Fibroblast of lung (primary cell): ENCODE measurements at places on chromosomes 2 and 18. TPM values are rescaled to one million over a fixed set of nuclear protein-coding genes. Genes with fewer than 3 reads are reported as not detected.

SLC5A7 gene
- not detected in 2 replicates for total RNA-seq

CROCC2 gene
- 0.33 and 0.51 TPM in 2 replicates for total RNA-seq

UGT1A6 gene
- not detected in 2 replicates for total RNA-seq

HTR2B gene
- 31.1 and 92.5 TPM in 2 replicates for total RNA-seq

SERPINB10 gene
- total RNA-seq = not detected in 2 replicates

DES gene
- 34.7 and 69.3 TPM in 2 replicates for total RNA-seq

EMILIN1 gene
- 187 and 251 TPM in 2 replicates for total RNA-seq

PROC gene
- total RNA-seq = not detected in 2 replicates

CELF4 gene
- 0.17 TPM in 1 of 2 replicates, not detected in the other for total RNA-seq

C2orf66 gene
- total RNA-seq = 0.17 and 0.26 TPM in 2 replicates

ANXA4 gene
- total RNA-seq = 106 and 114 TPM in 2 replicates

CTAGE1 gene
- under 0.01 TPM in 1 of 2 replicates, not detected in the other for total RNA-seq

CAPN14 gene
- total RNA-seq = under 0.01 and 0.17 TPM in 2 replicates

ACMSD gene
- total RNA-seq = not detected in 2 replicates

GPC1 gene
- 67.8 and 218 TPM in 2 replicates for total RNA-seq

KCNIP3 gene
- total RNA-seq = 1.5 and 1.7 TPM in 2 replicates

SELENOI gene
- total RNA-seq = 13.1 and 18.8 TPM in 2 replicates

ERMN gene
- total RNA-seq = 0.17 TPM in 1 of 2 replicates, not detected in the other

FAM117B gene
- 1.8 and 2.8 TPM in 2 replicates for total RNA-seq

HOXD13 gene
- not detected in 2 replicates for total RNA-seq

MC2R gene
- not detected in 2 replicates for total RNA-seq

GTF2A1L gene
- 3.3 and 3.5 TPM in 2 replicates for total RNA-seq

FOXD4L1 gene
- 0.17 and 0.26 TPM in 2 replicates for total RNA-seq

GNAL gene
- 0.50 and 0.77 TPM in 2 replicates for total RNA-seq

AQP12A gene
- total RNA-seq = not detected in 2 replicates

TLX2 gene
- under 0.01 TPM in 1 of 2 replicates, not detected in the other for total RNA-seq

GCKR gene
- 0.26 and 0.50 TPM in 2 replicates for total RNA-seq

VSNL1 gene
- 1.2 and 1.3 TPM in 2 replicates for total RNA-seq

TSGA10 gene
- 5.3 and 5.9 TPM in 2 replicates for total RNA-seq

PPP1R1C gene
- total RNA-seq = 0.50 and 0.77 TPM in 2 replicates

HSBP1L1 gene
- total RNA-seq = 13.4 and 14.6 TPM in 2 replicates

E2F6 gene
- total RNA-seq = 10.2 and 11.0 TPM in 2 replicates
